Small intestine (tissue), 16 donors: ENCODE measurements at places on chromosomes 16 and 17. TPM values are rescaled to one million over a fixed set of nuclear protein-coding genes. Genes with fewer than 3 reads are reported as not detected.

DNA sequence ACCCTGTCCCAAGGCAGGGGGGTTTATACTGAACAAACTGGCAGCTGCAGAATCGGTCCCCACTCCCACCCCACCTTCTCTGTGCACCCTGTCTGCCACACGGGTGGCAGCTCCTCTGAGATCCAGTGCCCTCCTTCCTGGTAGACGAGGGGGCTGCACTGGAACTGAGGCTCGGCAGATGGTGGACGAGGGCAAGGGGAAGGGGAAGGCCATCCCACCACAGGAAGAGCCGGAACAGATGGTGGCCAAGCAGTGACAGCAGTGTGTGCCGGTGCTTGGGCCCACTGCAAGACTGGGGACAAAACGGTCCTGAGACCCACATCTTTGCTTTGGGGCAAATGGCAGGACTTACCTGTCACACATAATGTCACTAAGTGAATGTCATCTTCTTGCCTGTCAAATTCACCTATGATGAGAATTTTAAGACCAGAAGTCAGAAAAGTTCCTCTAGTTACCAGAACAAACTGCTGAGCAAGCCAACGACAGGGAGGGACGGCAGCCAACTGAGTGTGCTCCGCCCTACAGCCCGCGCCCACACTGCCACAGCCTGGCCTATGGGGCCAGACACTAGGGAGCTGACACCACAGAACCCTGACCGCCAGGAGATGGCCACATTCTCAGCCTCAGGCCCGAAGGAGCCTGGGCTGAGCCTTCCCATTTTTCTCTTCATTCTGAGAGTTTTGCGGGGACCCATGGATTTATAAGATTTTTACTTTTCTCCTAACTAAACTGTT is 14.4 kb downstream of the NTAN1 start:
- peak; percentile 52 for DNase-seq

DNA sequence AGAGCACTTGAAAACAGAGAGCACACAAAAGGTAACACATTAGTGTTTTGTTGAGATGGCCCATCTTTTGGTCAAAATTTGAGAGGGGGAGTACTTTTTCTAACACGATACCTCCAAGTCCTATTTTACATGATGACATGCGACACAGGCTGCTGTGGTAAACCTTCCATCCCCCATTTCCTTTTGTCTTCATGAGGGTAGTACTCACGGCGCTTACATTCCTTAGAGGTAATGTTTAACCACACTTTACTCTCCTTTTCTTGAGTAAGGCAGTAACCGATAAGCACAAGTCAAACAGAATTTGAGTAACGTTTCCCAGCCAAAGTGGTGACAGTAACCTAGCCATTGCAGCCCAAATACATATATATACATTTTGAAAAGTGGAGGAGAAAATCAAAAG is 35.8 kb upstream of the PITPNM3 start:
- peak; percentile 40 for DNase-seq

DNA sequence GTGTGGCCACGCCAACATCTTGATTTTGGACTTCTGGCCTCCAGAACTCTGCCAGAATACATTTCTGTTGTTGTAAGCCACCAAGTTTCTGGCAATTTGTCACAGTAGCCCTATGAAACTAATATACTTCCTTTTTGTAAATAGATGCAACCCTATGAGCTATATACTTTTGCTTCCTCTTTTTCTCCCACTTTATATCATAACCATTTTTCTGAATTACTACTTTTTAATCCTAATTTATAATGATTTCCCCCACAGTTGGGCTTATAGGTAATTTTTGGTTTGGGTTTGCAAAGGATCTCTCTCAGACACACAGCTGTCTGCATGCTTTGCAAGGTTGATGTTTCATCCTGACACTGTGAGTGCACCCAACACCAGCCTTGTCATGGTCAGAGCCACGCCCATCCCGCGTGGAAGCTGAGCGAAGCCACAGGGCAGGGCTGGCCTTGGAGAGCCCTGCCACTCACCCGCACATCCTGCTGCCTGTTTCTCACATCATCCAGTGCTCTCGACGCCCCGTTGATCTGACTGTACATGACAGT is 5.8 kb downstream of the TRIM25 start:
- no peak for DNase-seq

GRCh38 chr17:81994593-81995462 is 17.4 kb downstream of the ASPSCR1 start:
- no peak for DNase-seq

DNA sequence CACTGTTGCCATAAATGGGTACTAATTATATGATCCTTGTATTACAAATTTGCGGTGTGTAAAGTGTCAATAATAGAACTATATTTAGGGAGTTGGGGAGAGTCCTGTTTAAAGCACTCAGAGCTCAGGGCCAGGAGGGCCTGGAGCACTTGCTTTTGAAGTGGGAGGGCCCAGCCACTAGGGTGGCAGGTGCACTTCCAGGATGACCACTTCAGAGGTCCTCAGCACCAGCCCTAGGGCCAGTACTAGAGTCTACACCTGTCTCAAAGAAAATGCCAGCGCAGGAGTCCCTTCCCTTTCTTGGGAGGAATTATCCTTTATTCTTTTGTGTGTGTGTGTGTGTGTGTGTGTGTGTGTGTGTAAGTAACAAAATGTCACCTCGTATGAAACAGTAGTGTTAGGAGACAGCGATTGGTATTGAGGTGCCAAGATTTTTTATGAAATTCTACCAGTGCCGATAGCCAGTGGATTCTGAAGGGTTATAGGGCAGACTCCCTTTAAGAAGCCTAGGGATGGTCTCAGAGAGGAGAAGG is 31.9 kb downstream of the MYO18A start:
- no peak for DNase-seq

- peak; percentile 90 for DNase-seq
These were observed at the start of gene RND2 for GRCh38 chr17:43024407-43025289. Gene RND2, plus strand, starts transcription at chr17:43025231. Its CDS starts 117 bp downstream, at chr17:43025348.

DNA sequence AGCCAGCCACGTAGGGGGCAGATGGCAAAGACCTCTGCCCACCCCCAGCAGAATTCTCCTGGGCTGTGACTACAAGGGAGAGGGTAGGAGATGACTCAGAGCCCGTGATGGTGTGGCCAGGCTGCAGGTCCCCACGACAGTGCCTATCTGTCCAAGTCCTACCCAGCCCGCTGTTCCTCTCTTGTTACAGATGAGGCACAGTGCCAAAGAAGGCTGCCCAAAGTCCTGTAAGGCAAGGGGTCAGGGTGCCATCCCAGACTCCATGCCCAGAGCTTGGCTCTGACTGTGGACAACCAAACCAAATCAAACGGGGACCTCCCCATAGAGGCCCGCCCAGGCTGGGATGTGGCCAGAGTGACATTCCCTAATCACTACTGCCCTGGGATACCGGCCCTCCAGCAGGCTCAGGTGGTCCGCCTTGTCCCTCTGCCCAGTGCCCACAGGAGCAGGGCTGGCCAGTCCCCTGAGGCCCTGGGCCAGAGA is 12.6 kb upstream of the BCAR1 start:
- peak; percentile 76 for DNase-seq

DNA sequence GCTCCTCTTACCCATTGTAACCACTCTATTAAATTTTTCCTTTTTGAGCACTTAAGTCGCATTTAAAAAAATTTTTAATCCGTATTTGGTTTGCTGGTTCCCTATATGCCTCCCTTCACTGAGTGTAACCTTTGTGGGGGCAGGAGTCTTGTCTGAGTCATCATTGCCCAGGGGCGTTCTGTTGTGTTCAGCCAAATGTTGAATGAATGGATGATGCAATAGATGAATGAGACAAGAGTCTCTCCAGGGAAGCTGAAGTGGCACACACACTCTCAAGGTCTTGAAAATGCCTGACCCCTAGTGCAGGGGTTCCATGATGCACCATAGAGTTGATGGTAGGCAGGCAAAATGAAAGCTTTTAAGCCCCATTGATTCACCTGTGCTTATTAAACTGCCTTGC is 123.0 kb upstream of the RBFOX1 start:
- no peak for DNase-seq

- DNase-seq, result no peak
These were observed 616.4 kb downstream of the CDH8 start for GRCh38 chr16:61419791-61420190.

GRCh38 chr17:37706446-37706845 is 38.4 kb downstream of the HNF1B start:
- no peak for DNase-seq

DNA sequence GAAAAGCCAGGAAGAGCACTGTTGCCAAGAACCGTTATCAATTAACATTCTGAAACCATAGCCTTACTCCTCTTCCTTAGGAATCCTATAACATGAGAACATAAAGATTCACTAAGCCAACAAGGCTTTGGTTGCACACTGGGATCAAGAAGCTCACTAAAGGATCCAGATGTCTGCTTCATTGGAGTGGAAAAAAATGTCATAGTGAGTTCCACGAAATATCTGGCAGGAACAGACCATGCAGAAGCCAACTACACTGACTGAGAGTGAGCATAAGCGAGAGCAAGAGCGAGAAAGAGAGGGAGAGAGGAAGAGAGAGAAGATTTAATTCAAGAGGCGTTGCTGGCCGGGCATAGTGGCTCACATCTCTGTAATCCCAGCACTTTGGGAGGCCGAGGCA is 13.4 kb upstream of the MEIOC start:
- no peak for DNase-seq

- no peak for DNase-seq
These were observed 116.5 kb downstream of the BANP start for GRCh38 chr16:88067530-88068411.

- no peak for DNase-seq
These were observed 14.2 kb upstream of the ALOX12B start for GRCh38 chr17:8101721-8102120.

DNA sequence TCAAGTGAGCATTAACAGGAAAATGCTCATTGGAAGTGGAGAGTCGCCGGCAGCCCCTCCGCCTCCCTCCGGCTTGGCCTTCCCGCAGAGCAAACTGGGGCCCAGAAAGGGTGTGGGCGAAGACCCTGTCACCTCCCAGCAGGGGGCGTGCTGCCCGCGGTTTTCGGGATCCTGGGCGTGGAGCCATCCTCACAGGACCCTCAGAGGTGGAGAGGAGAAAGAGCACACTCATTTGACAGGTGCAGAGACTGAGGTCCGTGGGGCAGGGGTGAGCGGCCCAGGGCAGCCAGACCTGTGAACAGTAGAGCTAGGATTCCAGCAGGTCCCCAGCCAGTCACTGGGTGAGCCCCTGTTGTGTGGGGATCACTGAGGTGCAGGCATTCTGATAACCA is 1002.9 kb downstream of the KCNJ18 start:
- no peak for DNase-seq

DNA sequence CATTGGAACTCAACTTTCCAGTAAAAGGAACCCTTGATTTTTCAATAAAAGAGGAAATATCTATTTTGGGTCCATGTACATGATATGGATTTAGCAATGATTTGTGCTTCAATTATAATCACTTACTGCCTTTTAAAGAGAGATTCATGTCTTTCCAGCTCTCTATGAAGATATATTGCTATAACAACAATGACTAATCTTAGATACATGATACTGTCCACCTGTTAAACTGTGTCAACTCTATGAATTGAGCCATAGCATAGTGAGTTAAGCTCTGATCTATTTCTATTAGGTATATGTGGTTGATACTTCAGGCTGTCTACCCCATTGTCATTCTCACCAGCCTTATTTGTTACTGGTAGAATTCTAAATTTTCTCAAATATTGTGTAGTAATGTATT is 15.0 kb upstream of the MPHOSPH6 start:
- no peak for DNase-seq

DNA sequence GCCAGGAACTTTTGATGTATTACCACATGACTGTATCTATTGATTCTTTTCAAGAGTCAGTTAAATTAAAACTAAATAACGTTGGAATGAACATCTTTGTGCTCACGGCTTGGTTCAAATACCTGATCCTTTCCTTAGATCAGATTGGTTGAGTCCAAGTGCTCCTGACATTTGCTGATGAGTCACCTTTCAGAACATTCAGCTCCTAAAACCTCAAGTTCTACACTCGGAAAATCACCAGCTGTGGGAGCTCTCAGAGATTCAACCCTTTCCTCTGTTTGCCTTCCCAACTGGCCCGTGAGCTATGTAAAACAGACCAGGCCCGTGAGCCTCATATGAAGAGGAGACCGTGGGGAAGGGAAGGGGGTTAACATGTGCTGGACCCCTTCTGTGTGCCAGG is 68.1 kb downstream of the RTN4RL1 start:
- DNase-seq, result no peak

DNA sequence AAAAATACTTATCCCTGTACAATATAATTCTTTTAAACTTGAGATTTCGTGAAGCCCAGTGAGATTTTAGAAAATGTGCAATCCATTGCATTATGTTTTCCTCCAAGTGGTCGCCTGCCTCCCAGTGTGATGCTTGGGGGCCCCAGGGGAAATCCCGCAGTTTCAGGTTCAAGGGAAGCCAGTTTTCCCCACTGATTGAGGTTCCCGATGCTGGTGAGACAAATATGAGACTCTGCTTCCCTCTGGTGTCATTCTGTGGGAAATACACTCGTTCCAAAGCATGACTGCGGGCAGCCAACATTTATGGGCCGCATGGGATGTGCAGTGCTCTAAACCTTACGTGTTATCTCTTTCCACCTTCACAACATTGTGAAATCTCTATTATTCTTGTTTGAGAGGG is 200.8 kb downstream of the PRKCB start:
- peak; percentile 63 for DNase-seq

DNA sequence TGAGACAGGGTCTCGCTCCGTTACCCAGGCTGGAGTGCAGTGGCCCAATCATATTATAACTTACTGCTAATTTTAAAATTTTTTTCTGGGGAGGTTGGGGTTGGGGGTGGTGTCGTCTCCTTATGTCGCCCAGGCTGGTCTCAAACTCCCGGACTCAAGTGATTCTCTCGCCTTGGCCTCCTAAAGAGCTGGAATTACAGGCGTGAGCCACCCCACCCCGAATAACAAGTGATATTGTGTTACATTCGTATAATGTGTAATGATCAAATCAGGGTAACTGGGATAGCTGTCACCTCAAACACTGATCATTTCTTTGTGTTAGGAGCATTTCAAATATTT is 16.2 kb upstream of the KPNA2 start:
- no peak for DNase-seq

GRCh38 chr17:76063875-76064546 is 8.3 kb downstream of the SRP68 start:
- no peak for DNase-seq

DNA sequence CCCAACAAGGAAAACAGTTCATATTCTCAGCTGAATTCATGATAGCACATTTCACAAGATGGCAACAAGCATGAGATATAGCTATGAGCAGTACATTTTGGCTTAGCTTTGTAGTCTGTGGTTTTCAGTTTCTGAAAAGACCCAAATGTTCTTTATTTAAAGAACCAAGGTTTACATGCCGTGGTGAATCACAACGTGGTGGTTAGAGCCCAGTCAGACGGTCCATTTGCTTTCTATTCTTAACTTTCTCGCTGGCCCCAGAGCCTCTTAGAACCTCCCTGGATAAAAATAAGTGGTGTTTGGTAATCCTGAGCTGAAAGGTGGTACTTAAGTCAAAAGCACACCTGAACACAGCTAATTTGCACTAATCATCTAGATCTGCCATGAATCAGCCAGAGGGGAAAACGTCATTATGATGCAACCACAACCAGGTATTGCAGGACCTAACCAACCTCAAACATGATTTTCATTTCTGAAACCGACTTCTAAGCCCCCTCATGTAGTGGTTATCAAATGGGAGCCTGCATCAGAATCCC is 18.6 kb upstream of the HAPSTR1 start:
- DNase-seq, result no peak

Gene CCL18
- 1.4 TPM for polyA plus RNA-seq

Gene PERCC1
- 0.58 TPM for polyA plus RNA-seq

Gene KLHL10
- polyA plus RNA-seq, result not detected

Gene RUNDC3A
- 1.1 TPM for polyA plus RNA-seq

Gene KIF2B
- not detected for polyA plus RNA-seq
